ENCODE measurements at places on chromosomes 12 and 14.

GRCh38 chr14:78103271-78103670, 66.9 kb upstream of the NRXN3 start:
- DNase-seq = no peak

GRCh38 chr14:79840831-79841230, 370.5 kb downstream of the DIO2 start:
- no peak for DNase-seq

GRCh38 chr14:91283666-91284065, 39.2 kb upstream of the GPR68 start:
- no peak for DNase-seq

DNA sequence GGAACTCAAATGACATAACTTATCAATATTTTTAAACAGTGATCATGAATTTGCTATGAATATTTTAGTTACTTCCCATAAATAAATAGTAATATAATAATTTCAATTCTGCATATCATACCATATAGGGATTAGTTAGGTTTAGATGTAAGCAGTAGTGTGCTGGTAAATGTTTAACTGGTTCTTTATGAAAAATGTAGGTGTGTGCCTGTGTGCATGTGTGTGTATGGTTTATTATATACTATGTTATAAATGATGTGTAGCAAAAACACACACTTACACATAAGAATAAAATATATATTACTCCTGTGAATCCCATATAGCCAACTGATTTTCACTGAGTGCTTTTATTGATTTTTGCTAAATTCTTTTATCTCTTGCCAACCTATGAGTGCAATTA, 14.0 kb upstream of the BHLHE41 start:
- DNase-seq = no peak

DNA sequence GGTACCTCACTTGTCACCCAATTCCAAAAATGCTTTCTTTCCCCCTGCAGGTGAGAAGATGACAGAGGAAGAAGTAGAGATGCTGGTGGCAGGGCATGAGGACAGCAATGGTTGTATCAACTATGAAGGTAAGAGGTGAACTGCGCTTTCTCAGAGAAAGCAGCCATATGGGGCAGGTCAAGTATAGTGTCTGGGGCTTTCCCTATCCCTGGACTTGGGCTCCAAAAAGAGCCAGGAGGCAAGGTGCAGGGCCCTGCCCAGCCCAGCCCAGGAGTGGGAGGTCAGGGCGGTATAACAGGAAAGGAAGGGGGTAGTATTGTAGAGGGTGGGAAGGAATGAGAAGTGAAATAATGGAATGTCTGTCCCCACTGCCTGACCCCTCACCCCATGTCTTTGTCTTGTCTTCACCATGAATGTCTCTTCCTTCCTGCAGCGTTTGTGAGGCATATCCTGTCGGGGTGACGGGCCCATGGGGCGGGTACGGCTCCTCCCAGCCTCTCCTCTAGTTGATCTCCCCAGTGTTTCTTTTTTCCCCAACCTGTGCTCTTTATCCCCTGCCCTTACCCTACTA, 2.1 kb downstream of the MYL6 start:
- DNase-seq = no peak

- no peak for DNase-seq
Observed at GRCh38 chr12:130480887-130481286, 143.2 kb downstream of the PIWIL1 start.

DNA sequence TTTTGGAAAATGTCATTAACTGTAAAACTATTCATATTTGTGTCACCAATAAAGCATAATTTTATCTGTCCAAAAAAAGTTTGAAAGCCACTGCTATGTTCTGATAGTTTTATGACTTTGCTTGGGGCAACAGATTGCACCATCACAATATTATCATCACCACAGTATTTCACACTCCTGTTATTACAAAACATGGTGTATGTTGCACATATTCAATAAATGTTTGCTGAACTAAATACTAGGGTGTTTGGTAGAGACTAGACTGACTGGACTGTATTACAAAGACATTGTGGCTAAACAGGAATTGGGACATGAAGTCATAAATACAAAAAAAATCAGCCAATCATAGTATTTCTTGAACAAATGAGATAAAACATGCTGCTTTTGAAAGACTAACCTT, 55.1 kb downstream of the PAWR start:
- DNase-seq = no peak

DNA sequence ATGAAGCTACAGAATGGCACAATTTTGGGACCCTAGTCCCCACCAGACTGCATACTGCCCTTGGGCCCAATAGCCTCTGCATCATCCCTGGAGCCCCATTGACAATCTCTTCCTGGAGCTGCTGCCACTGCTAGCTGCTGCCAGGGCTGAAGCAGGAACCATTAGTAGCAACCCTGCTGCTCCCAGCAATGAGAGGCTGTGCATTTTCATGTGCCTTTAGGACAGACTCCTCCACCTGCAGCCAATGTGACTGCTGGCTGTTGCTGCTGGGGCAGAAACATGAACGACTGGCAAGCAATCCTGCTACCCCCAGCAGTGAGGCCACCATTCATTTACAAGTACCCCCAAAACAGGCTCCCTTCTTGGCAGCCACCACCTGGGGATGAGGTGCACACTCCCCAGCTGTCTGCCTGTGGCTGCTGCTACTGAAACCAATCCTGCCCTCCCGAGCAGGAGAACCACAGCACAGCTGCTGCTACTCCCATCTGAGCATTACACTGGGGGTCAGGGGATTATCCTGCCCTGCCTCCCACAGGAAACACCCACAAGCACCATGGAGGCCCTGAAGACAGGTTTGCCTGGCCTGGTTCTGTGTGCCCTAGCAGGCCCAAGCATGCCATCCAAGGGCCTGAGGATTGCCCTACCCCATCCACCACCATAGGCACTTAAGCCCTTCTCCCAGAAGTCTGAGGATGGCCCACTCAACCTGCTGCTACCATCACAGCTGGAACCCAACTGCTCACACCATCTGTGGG, 181.0 kb downstream of the MYRFL start:
- DNase-seq = no peak

DNA sequence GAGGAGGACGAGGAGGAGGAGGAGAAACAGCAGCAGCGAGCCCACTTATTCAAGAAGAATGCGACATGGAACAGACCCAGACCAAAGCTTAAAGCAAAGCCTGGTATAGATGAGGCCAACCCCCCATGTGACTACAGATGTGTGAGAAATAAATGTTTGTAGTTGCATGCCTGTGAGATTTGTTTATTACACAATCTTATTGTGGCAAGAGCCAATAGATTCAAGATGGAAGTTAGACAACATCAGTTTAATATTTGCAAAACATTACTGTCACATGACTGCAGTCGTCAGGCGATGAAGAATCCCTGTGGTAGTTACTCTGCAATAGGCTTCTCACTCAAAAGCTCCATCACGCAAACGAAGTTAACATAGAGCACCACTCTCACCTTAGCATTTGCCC, 17.2 kb upstream of the SLC35F4 start:
- DNase-seq = no peak

All from globus pallidus (tissue), 1 donor.